Stimulated activated CD4-positive, alpha-beta T cell treated with anti-CD3 and anti-CD28 coated beads, TNF-alpha, amount 100 ng/mL, for 1 hour (primary cell): ENCODE measurements at places on chromosomes 11 and 22.

GRCh38 chr22:39666926-39667325 is 96.4 kb downstream of the CACNA1I start:
- no peak for DNase-seq

- no peak for DNase-seq
Observed at GRCh38 chr11:47986742-47987141, 6.4 kb downstream of the PTPRJ start.

DNA sequence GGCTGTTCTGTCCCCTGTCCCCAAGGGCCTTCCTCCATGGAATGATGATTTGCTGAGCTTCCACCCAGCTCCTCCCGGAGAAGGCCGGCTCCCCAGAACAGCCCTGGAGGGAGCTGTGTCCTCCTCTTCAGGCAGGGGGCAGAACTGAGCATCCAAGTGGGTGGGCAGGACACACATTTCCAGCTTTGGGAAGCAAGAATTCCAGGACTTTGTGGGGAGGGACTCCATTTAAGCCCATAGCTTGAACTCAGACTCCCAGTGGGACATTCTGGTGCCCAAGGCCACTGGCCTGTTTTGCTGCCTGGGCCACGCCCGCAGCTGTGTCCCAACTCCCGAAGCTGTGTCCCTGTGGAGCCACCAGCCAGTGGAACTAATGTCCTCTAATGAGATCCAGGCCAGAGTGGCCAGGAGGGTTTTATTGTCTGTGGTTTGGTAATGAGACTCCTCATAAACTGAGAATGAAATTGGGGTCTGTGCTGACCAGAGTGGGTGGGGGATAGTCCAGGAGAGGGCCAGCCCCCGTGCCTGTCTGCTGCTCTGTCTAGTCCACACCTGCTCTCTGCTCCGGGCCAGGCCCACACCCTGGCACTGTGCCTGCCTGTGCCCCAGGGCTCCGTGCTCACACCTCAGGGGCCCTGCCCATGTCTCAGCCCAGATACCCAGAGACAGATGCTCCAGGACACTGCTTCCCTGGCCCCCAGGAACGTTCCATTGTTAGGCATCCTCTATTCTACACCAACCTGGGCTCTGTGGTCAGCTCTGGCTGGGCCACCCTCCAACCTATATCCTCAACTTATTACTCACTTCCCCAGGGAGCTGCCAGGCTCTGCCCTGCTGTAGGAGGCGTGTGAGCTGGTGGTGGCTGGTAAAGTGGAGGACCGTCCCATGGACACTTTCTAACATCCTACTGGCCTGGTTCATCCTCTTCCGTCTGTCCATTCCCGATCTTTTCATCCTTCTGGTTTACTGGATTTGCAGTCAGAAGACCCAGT is 7.6 kb downstream of the NECTIN1 start:
- no peak for DNase-seq

- DNase-seq = no peak
Observed at GRCh38 chr11:108167624-108168023, 46.3 kb downstream of the ACAT1 start.

DNA sequence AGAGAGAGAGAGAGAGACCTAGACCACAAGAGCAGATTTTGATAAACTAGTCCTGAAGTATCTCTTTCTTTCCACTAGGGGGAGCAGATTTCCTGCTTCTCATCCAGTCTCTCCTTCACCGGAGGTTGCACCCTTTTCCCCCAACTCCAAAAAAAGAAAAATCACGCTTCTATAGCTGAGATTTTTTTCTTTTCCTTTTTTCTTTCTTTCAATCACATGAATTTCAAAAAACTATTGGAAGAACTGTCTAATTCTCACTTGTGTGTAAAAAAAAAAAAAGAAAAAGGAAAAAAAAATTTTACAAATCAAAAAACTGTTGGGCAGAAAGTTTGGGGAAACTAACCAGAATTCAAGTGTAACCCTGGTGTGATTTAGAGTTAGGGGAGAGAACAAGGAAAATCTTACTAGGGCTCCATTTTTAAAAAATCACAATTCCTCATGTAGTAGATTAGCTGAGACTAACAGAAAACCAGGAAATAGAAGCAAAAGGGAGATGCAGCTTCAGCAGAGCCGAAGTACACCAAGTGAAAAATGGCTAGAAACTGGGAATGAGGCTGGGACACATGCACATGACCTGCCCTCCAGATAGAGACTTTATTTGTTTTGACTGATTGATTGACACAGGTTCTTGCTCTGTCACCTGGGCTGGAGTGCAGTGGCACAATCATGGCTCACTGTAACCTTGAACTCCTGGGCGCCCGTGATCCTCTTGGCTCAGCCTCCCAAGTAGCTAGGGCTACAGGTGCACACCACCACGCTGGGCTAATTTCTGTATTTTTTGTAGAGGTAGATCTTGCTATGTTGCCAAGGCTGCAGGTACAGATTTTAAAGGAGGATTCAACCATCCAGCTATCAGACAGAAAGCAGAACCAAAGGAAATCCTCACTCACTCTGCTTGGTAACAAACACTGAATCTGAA is 27.1 kb downstream of the SDHD start:
- no peak for DNase-seq
